ENCODE measurements at places on chromosomes 2 and 18.

DNA sequence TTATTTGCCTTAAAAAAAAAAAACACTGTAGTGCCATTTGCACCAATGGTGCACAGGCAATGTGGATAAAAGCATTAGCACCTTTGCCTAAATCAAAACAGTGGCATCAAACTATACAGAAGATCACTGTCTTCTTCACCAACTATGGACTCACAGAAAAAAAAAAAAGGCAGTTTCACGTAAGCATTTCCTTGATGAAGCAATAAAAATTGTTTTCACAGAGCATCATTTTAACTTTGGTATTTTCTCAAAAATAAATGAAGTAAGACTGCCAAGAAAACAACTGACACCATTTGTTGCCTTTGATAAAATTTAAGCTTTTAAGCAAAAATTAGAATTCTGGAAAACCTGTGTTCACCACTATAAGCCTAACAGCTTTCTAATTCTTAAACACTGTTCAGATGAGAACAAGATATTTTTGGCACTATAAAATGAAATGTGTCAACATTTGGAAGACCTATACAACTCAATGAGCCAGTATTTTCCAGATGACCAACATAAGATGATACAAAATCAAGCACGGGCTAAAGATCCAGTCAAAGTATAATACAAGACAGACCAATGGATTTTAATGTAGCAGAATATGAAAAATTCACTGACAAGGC is 21.1 kb downstream of the METTL8 start:
- no peak for DNase-seq

DNA sequence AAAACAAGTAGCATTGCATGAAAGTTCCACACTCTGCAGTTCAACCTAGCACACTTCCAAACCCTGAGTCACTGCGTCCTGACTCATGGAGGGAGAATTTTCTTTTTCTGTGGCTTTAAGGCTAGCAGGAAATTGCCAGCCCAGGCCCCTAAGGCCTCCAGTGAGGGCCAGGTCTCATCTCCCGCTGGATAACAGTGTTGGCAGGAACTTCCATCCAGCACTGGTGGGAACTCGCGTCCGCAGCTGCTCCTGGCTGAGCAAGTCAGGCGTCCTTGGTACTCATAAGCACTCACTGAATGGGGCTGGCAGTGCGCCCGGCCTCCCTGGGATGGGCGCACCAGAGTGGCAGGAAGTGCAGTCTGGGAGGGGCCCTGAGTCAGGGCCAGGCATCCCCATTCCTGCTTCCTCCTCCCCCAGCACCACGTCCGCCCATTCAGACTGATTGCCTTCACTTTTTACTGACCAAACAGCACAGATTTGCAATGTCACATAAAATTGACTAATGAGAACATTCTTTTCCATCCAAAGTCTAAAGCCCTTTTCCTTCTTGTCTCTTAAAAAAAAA is 14.3 kb downstream of the MALL start:
- no peak for DNase-seq

GRCh38 chr2:104028061-104028460 is 825.9 kb upstream of the POU3F3 start:
- DNase-seq: no peak

- DNase-seq: no peak
Observed at GRCh38 chr2:184633726-184634125, 35.4 kb downstream of the ZNF804A start.

- no peak for DNase-seq
Observed at GRCh38 chr2:239139101-239139500, 261.7 kb downstream of the HDAC4 start.

DNA sequence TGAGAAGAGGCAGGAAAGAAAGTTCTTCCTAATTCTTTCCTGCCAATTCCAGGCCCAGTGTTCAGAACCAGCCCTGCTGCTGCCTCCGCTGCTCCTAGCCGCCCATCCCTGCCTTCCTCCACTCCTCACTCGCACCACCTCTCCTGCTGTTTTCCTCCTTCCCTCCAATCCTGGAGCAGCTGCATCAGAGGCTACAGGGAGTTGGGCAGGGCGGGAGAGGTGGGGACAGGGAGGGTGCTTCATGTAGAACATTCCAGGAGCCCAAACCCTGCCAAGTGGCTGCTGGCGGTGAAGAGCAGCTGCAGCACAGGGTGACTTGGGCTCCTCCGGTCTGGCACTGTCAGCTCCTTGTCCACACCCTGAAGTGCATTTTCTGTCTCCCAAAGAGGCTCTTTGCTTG is 176.3 kb downstream of the TNS1 start:
- no peak for DNase-seq

GRCh38 chr18:22488554-22488953 is 70.8 kb upstream of the CTAGE1 start:
- DNase-seq: no peak

DNA sequence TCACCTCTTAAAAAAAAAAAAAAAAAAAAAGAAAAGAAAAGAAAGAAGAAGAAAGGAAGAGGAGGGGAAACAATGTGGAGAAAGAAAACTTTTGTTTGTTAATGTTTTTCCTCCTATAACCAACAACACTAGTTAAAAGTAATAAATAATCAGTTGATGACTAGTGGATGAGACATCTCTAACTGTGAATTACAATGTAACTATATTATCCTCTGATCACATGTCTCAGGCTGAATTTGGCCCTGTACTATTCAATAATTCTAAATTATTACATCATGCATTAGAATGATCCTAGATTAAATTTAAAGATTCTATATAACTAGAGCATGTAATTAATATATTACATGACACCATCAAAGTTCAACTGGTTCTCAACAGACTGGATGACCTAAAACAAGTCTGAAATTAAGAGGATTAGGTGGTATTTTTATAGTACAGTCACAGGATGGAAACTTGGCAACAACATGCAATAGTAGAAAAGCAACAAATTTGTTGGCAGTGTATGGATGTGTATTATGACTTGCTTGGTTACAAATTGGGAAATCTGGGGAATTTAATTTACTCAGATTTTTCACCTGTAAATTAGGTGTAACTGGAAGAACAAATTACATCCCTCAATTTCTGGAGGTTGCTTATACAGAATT is 269.3 kb upstream of the SETBP1 start:
- DNase-seq: no peak

GRCh38 chr2:218981881-218982585 is 3.0 kb downstream of the FEV start:
- DNase-seq: no peak

- DNase-seq: no peak
Observed at GRCh38 chr2:127072396-127072795, 34.6 kb downstream of the BIN1 start.

GRCh38 chr2:96329456-96329855 is 4.3 kb downstream of the ITPRIPL1 start:
- no peak for DNase-seq

- no peak for DNase-seq
Observed at GRCh38 chr18:45253973-45254708, 361.1 kb upstream of the SLC14A2 start.

Measured in activated CD4-positive, CD25-positive, alpha-beta regulatory T cell treated with anti-CD3 and anti-CD28 coated beads, Interleukin-2, amount 50 U/mL, for 72 hours (primary cell).